ENCODE measurements at places on chromosomes 3 and 15.

DNA sequence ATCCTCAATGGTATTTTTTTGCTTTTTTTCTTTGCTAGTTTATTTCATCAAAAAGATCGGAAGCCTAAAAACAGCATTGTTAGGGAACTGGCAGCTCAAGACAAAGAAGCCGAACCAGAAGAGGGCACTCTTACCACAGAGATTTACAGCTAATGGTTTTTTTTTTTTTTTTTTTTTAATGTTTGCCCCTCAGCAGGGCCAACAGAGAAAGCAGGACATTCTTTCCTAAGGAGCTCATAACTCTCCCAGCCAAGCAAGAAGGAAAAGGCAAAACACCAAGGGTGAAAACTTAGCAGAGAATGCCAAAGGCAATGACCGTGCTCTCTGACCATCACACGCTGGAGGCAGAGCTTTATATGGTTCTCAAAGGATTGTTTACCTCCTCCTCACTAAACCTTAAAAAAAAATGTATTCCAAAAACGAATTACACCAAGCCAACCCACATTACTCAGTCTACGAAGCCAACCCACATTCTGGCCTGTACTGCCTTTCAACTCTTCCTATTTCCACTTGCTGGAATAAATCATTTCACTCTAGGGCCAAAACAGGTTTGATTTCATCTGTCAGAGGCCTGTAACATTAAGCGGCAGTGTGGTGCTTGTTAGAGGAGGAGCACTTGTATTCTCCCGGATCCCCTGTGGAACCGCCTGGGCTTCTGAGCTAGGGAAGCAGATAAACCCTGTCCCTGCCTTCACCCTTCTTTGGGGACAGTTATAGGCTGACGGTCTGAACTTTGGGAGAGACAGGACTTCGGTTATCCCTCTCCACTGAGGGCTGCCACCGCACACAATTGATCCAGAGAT, 35.6 kb upstream of the GYG1 start:
- peak; percentile 71 for DNase-seq

- no peak for DNase-seq
Observed at GRCh38 chr3:48739617-48739954, 22.6 kb upstream of the IP6K2 start.

DNA sequence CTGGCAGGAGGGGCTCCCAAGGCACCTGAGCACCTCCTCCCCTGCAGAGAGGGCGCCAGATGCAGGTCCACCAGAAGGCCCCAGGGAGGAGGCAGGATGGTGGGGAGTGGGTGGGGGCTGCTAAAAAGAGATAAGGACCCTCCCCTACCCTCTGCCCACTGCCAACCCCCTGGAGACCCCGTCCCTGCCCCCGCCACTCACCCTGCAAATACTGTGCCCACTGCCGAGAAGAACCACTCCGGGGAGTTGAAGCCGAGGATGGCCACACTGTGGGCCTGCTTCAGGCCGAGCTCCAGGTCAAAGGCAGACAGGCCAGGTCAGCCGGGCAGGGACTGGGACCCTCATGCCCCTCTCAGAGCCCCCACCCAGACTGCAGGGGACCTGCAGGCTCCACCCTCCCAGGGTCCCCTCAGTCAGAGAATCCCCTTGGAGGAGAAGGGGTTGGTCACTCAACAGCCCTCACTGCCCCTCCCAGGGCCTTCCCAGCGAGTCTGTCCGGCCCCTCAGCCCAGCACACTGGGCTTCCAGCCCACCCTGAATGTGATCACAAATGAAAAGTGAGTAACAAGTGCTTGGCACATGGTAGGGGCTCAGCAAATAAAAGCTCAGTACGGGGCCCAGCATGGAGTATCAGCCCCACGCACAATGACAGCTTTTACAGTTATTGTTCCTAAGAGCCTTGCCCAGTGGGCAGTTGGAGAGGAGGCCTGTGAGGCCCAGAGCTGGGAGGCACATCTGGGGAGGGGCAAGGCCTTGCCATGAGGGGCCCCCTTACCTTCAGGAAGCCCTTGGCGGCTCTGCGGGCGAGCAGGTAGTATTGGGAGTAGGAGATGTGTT, 40.4 kb downstream of the ACSBG1 start:
- no peak for DNase-seq

DNA sequence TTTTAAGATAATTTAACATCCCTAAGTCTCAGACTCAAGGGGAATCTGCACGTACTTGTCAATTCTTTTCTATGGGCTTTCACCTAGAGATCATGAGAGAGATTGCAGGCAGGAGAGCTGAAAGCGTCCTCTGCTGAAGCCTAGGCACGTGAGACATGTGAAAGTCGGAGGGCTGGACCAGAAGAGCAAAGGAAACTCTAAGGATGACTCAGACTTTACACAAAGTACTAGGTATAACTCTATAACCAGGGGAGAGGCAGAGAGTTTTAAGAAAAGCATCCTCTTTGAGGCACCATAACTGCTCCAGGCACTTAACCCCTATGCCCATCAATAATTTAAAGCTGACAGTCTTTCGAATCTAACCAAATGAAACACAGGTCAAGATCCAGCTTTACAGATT, 436.6 kb downstream of the VGLL3 start:
- no peak for DNase-seq

GRCh38 chr15:83356501-83357399, 72.3 kb upstream of the BNC1 start:
- no peak for DNase-seq

DNA sequence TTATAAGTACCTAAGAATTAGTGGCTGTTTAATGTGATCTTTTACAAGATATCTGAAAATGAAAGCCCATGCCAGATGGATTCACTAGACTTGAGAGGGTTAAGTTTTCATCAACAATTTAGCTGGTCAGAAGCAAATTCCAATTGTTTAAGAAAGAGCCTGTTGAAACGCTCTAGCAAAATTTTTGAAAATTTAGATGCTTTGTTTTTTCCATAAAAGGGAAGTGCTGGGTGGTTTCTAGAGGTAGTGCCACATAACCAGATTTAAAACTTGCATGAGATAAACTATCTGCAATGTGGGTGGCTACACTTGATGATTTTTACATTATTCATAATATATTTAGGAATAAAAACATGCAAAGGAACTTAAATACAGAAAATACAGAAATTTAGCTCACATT, 48.5 kb upstream of the SKIL start:
- no peak for DNase-seq

DNA sequence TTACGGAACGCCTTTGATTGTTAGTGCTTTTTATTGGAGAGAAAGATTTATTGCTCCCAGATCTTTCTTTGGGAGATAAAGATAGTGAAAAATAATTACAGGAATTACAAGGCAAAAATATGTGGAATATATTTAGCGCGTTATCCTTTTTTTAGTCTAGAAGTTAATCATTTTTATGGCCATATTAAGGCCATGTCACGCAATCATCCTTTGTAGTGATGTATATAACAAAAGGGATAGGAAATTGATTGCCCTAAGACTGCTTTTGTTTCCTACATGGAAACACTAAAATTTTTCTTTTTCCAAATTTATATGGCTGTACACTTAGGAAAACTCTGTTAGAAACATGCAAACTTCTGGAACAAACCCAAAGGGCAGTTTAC, 1.5 kb downstream of the TRPC1 start:
- DNase-seq: no peak

DNA sequence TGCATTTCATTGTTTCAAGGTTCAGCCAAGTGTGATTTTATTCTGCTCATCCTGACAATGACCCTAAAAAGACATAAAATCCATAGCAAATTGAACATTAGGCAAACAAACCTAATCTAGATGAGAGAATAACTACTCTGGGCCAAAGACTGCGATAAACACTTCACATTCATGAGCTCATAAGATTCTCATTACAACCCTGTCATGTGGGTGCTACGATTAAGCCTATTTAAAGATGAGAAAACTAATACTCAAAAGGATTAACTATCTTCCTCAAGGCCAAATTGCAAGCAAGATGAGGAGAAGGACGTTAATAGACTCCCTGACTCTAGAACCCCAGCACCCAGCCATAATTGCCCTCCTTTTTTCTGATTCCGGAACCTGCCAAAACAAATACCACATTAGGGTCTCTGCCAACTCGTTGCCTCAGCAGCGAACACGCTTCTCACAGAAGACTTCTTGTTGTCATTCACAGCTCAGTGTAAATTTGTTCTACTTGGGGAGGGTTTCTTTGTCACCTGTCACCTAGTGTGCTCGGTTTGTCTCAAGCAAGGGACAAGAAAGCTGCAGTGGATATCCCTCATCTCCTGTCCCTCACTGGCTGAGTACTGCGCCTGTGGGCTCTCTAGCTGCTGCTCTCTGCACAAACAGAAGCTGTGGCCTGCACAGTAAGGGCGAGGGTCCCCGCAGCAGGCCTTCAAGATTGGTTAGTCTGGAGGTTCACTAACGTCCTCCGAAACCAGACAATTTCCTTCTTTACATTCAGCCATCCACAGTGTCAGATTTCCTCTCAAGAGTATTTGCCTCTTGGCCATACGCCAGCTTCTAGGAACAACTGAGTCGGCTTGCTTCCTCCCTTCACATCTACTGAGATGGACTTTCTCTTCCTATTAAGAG, 200.0 kb upstream of the UBE2E2 start:
- DNase-seq: no peak

- DNase-seq: no peak
Observed at GRCh38 chr15:40845036-40845435, 1.2 kb downstream of the SPINT1 start.

GRCh38 chr3:49316696-49317457, 23.0 kb downstream of the USP4 start:
- DNase-seq: no peak

GRCh38 chr3:116963802-116964201, 254.2 kb downstream of the TUSC7 start:
- DNase-seq: no peak

- no peak for DNase-seq
Observed at GRCh38 chr3:63295806-63296205, 17.7 kb downstream of the SYNPR start.

GRCh38 chr3:123281929-123282328, 80.2 kb downstream of the SEC22A start:
- DNase-seq: no peak

All from ACHN (cell line).